NCI-H1694 (cell line): ENCODE measurements at places on chromosomes 1 and 21.

GRCh38 chr21:46119637-46120271, 21.8 kb downstream of the COL6A2 start:
- DNase-seq = no peak

GRCh38 chr1:145997718-145998023, 1.3 kb upstream of the TXNIP start:
- peak; percentile 19 for DNase-seq

GRCh38 chr21:45427331-45428271, 22.6 kb downstream of the COL18A1 start:
- no peak for DNase-seq

- no peak for DNase-seq
Observed at GRCh38 chr1:51570063-51570710, 46.7 kb upstream of the OSBPL9 start.

- DNase-seq = no peak
Observed at GRCh38 chr1:53986458-53986857, 31.5 kb downstream of the LDLRAD1 start.
